Activated CD8-positive, alpha-beta memory T cell treated with anti-CD3 and anti-CD28 coated beads for 1 hour (primary cell): ENCODE measurements at places on chromosomes 12 and 14.

DNA sequence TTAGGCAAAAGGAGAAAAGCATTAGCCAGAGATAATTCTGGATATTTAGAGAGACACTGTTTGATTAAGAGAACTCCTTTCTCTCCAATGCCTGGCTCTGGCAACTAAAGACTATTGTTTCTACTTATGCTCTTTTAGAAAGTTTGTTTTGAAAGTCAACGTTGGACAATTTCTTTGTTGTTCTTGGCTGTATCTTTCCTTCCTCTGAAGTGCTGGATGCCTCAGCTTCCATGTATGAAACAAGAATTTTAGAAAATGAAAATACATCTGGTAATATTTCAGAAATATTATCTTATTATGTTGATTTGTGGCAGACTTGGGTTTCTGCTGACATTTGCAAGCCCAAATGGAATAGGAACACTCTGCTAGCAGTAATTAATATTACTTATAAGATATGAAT is 382.6 kb downstream of the SNAPC1 start:
- DNase-seq = no peak

- DNase-seq = no peak
Observed at GRCh38 chr12:50699940-50700339, 64.0 kb upstream of the ATF1 start.

DNA sequence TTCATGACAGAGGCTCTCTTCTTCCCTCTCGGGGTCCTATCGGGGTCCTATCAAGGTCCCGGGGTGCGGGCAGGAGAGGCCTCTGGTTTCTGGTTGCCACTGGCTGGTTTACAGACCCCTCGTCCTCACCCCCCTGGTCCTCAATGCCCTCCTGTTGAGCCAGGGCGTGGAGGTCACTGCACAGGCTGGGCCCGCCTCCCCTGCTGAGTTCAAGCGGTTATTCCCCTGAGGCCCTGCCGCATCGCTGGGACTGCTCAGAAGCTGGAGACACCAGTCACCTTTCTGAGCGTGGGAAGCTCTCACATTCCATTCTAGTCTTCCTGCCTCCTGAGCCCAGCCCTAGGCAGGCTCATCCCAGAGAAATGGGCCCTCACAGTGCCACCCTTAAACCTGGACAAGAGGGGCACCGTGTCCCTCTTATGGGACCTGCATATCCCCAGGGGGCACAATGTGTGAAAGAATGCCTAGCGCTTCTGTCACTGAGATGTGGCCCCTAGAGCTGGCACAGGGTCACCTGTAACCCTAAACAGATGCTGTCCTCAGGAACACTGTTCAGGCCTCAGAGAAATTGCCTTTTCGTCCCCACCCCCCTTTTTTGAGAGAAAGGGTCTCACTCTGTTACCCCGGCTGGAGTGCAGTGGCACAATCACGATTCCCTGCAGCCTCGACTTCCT is 177.7 kb upstream of the RGS6 start:
- no peak for DNase-seq

GRCh38 chr12:24044941-24045703 is 95.7 kb upstream of the SOX5 start:
- DNase-seq = no peak

GRCh38 chr12:126383506-126383905 is 1318.3 kb downstream of the AACS start:
- no peak for DNase-seq

GRCh38 chr12:130698106-130698505 is 18.0 kb downstream of the RIMBP2 start:
- no peak for DNase-seq

DNA sequence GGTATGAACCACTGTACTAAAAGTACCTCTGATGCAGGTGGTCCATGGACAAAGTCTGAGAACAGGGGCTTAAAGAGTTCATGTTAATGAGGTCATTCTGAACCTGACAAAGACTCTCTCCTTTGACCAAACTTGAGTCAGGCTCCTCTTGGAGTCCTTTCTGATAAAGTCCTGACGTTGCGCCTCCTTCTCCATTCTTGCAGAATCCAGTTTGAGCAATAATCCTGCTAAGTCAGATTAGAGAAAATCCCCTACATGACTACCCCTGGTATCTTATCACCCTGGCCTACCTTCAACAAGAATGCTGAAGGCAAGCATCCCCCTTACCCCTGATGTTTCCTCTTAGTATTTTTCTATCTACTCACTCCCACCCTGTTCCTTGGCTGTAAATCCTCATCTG is 46.0 kb upstream of the ISM2 start:
- DNase-seq = no peak

- DNase-seq = no peak
Observed at GRCh38 chr12:114769634-114770033, 85.7 kb upstream of the TBX3 start.

DNA sequence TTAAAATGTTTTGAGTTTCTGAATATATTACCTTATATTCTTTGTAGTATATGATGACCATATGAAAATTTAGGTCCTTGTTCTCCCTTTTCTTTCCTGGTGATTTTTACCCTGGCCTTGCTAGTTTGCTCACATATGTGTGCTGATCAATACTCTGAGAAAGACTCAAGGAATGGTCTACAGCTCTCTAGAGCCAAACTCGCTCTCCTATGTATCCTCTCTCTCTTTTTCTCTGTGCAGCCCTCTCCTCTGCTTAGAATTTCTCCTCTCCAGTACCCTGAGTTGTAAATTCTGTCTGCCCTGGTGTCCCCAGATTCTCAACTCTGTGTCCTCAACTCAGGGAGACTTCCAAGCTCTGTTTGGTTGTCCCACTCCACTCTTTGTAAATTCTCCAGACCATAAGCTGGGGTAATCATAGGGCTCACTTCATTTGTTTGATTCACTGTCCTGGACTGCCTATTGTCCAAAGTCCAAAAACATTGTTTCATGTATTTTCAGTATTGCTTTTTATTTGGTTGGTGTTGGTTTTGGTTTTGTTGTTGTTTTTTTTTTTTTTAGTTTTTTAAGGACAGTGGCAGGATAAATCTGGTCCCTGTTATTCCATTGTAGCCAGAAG is 41.0 kb downstream of the FOXA1 start:
- DNase-seq = no peak

- no peak for DNase-seq
Observed at GRCh38 chr12:123013185-123014095, 33.0 kb downstream of the ARL6IP4 start.

DNA sequence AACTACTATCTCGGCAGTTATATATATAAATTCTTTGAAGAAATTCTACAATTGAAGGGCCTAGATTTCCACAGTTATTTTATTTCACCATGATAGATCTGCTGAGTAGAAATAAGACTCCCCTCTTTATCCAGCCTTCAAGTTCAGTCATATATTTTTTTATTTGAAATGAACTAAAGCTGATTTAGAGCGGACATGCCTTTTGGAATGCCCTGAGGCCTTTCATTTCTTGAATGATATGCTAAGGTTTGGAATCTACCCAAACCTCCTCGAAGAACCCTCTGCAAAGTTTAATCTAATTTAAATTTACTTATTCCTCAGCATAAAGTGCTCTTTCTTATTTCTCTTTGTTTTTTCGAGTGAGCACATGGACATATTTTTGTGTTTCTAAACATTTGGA is 15.1 kb downstream of the SIX1 start:
- no peak for DNase-seq

DNA sequence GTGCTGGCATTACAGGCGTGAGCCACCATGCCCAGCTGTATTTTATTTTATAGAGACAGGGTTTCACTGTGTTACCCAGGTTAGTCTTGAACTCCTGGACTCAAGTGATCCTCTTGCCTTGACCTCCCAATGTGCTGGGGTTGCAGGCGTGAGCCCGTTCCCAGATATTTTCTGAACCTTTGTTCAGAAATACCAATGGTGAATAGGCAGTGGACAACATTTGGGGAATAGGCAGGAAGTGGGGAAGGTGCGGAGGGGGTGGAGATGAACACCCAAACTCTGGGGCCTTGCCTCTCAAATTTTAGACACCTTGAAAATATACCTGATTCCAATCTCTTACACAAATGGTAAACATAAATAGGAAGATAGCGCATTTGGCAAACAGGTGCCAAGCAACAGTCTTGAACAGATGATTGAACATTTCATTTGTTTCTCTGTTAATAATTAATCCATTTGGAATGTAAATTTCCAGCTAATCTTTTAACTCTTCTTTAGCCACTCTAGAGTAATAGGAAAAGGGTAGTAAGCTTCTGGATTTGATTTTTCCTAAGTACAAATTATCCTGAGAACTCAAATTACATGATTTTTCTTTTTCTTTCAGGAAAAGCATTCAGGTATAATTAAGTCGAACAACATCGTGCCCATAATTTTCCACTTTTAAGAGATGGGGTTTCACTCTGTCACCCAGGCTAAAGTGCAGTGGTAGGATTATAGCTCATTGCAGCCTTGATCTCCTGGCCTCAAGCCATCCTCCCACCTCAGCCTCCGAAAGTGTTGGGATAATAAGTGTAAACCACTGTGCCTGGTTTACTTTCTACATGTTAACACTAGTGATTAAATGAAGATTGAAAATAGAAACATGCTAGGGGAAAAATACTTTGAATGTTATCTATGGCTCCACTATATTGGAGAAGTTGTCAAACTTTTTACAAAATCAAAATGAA is 22.9 kb upstream of the RNF34 start:
- DNase-seq = no peak

GRCh38 chr12:5447320-5447719 is 15.4 kb downstream of the NTF3 start:
- no peak for DNase-seq

DNA sequence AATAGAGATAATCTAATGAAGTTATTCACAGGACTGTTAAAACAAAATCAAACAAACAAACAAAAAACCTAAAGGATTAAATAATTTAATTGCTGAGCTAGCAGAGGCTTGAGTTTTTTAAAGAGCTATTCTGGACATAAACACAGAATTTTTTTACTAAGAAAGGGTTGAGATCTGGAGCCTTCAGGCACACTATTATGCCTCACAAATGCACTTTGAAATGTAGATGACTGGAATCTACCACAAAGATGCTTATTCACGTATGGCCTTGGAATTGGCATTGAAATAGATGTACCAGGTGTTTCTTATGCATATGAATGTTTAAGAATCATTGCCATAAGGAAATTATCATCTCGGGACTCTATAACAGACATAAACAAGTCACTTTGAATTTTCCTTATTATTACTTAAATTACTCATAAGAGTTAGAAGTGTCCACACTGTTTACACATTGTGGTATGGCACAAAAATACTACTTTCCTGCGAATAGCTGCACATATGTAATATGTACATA is 21.6 kb downstream of the PUS7L start:
- DNase-seq = no peak

DNA sequence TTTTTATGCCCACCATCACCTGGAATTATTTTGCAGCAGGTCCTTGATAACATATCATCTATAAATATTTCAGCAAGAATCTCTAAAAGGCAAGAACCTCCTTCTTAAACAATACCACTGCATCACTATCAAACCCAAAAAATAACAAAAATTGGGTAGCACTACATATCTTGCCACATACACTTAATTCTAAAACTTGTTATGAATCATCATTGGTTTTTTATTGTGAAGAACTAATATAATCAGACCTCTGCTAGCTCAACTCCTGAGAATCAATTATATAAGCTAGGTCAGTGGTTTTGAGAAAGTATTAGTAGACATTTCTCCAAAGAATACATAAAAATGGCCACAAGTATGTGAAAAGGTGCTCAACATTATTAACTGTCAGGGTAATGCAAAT is 23.8 kb downstream of the SLC38A1 start:
- DNase-seq = no peak

DNA sequence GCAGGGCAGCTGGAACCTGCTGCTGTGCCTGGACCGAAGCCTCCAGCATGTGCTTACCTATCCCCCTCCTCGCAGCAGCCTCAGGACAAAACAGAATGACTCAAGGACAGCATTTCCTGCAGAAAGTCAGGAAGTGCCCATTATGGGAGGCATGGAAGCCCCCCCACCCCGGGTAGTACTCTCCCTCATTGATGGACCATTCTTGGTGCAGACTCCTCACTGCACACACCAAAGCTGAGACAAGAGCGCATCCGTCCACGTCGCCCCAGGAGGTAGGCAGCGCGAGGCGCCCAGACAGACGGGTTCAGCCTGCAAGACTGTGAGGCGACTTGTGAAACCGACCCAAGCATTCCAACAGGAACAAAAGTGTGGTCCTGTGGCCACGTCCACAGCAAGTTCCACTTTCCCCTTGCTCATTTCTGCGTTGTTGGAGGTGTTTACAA is 243.9 kb upstream of the ATXN7L3B start:
- DNase-seq = no peak

GRCh38 chr14:96409701-96410100 is 17.8 kb downstream of the AK7 start:
- DNase-seq = no peak

GRCh38 chr12:93090731-93091172 is 161.7 kb upstream of the EEA1 start:
- no peak for DNase-seq

DNA sequence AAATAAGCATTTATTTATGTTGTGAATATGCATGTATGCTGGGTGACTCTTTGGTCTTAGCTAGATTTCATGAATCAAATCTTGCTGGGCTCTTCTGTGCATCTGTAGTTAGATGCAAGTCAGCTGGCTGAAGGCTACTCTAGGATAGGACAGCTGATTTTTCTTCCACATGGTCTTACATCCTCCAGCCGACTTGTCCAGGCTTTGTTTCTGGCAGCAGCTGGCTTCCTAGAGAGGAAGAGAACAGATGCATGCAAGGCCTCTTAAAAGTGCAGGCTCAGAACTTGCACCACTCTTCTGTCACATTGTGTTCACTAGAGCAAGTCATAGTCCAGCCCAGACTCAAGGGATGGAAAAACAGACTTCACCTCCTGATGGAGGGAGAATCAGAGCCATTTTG is 435.4 kb upstream of the STXBP6 start:
- no peak for DNase-seq

GRCh38 chr14:65422088-65422834 is 9.7 kb downstream of the FUT8 start:
- DNase-seq = no peak

GRCh38 chr14:92880851-92881250 is 42.1 kb upstream of the CHGA start:
- no peak for DNase-seq

DNA sequence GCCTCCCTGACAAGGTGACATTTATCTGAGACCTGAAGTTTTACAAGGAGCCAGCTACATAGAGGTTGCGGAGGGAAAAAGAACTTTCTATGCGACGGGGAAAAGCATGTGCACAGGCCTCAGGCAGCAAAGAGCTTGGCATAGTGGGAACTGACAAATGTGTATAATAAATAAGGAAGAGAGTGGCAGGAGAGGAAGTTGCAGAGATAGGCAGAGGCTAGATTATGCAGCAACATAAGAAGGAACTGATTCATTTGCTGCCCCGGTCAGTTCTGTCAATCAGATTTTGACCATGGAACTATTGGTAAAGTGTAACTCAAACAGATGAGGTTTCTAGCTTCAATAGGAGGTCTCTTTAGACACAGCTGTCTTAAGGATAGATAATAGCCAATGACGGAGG is 33.7 kb upstream of the RIC8B start:
- DNase-seq = no peak

GRCh38 chr14:58426670-58427280 is 556 bp downstream of the TIMM9 start:
- DNase-seq = peak; percentile 30

DNA sequence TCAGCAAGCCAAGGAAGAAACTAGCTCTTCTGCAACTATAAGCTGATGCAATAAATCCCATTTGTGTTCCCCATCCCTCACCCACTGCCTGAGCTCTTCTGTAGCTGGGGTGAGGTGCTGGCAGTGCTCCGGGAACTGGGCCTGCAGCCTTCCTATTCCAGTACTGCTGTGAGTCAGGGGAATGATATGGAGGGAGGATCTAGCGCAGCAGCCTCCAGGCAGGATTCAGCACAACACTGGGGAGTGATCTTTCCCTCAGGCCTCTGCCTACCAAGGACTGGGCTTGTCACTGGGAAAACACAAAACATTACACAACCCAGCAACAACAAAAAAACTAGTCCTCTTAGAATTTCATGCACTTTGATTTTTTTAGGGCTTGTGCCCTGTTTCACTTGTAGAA is 58.7 kb downstream of the ST8SIA1 start:
- DNase-seq = no peak
